ENCODE measurements at places on chromosomes 5 and 9.

GRCh38 chr5:150619359-150620230, 20.9 kb upstream of the SYNPO start:
- DNase-seq, result no peak

DNA sequence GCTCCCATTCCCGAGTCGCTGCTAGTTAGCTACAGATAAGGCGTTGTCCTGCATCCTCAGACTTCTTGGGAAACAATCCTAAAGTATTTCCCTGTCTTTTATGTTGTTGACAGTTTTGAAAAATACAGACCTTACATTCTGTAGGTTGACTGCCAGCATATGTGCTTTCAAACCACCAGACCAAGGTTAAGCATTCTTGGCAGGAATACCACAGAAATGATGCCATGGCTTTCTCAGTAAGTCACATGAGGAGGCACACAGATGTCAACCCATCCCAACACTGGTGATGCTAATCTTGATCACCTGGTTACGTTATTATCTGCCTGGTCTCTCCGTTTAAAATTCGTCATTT, 871 bp downstream of the GLE1 start:
- no peak for DNase-seq

DNA sequence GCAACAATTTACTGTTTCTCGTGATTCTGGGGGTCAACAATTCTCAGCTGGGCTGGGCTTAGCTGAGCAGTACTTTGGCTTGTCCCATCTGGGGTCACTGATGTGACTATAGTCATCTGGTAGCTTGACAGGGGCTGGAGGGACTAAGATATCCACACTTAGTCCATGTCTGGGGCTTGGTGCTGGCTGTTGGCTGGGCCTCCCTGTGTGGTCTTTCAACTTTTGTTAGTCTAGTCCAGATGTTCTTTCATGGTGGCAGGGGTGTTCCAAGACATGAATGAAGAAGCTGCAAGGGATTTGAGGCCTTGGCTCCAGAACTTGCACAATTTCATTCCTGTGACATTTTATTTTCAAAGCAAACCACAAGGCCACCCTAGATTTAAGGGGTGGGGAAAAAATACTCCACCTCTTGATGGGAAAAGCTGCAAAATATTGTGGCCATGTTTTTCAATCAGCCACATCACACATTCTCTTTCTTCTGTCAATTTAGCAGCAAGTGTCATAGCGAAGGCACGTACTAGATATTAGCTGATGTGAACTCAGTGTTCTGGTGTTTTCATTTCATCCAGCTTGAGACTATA, 59.2 kb downstream of the TSSK1B start:
- no peak for DNase-seq

GRCh38 chr9:87381050-87381711, 116.5 kb upstream of the DAPK1 start:
- DNase-seq, result no peak

GRCh38 chr5:38745836-38746732, 99.7 kb upstream of the OSMR start:
- no peak for DNase-seq

GRCh38 chr5:69467442-69468225, 25.0 kb upstream of the OCLN start:
- DNase-seq, result no peak

GRCh38 chr9:21316860-21317259, 11.7 kb upstream of the IFNA5 start:
- no peak for DNase-seq
